Panc1 (cell line): ENCODE measurements at places on chromosomes 12 and 14. TPM values are rescaled to one million over a fixed set of nuclear protein-coding genes. Genes with fewer than 3 reads are reported as not detected.

Gene NPFF
- not detected for total RNA-seq

Gene MANSC4
- total RNA-seq, result not detected

- DNase-seq, result no peak
These were observed 1.1 kb upstream of the GLT1D1 start for GRCh38 chr12:128852026-128852698.

- DNase-seq, result no peak
These were observed at the start of gene AICDA for GRCh38 chr12:8612629-8613028. Gene AICDA (minus strand): TSS chr12:8612859. CDS start chr12:8612767, 92 bp downstream.

DNA sequence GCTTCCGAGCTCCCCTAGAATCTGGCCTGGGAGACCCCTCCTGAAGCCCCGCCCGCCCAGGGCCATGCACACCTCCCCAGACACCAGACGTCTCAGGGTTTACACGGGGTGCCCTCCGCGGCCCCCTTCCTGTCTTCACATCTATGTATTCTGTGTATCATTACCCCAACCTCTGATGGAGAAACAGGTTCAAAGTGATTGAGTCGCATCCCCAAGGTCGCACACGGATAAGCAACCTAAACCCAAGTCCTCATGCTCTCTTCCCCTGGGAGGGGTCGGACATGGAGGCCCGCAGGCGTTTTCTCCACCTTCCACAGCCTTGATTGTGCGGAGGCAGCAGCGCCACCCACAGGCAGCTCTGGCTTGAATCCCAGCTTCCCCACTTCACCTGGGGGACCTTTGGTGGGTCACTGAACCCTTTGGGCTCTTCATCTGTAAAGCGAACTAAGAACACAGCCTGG lies 237.3 kb downstream of the BCL11B start:
- no peak for DNase-seq

DNA sequence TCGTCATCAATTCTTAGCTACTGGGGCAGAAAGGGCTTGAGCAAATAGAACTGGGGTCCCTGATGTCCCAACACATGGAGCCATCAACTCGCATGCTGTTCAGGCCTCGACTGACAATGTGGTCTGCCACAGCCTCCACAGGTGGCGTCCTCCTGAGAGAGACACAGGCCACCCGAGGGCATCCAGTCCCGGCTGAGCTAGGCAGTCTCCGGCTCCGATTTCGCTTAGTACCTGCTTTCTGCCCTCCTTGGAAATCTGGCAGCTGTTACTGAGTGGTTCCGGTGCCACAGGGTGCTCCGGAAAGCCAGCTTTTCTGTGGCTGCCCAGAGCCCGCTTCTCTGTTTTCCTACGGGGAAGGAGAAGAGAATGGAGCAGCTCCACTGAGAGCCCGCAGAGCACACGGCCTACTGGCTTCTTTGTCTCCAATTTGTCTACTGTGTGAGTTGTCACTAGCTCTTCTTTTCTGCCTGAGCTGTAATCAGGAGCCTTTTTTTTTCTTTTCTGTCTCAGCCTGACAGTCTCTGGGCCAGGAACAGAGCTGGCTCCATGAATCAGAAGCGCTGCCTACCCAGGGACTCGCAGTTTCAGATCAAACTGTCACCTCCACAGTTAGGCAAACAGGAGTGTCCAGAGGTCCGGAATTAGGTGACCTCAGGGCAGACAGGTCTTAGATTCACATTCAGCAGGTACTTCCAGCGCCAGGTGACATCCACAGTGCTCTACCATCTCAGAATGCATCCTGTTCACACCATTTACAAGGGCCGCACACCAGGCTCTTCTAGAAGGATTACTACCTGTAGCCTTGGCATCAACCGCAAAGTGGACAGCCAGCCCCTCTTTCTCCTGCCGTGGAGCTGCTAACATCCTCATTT lies 73.3 kb downstream of the MOK start:
- DNase-seq, result no peak

DNA sequence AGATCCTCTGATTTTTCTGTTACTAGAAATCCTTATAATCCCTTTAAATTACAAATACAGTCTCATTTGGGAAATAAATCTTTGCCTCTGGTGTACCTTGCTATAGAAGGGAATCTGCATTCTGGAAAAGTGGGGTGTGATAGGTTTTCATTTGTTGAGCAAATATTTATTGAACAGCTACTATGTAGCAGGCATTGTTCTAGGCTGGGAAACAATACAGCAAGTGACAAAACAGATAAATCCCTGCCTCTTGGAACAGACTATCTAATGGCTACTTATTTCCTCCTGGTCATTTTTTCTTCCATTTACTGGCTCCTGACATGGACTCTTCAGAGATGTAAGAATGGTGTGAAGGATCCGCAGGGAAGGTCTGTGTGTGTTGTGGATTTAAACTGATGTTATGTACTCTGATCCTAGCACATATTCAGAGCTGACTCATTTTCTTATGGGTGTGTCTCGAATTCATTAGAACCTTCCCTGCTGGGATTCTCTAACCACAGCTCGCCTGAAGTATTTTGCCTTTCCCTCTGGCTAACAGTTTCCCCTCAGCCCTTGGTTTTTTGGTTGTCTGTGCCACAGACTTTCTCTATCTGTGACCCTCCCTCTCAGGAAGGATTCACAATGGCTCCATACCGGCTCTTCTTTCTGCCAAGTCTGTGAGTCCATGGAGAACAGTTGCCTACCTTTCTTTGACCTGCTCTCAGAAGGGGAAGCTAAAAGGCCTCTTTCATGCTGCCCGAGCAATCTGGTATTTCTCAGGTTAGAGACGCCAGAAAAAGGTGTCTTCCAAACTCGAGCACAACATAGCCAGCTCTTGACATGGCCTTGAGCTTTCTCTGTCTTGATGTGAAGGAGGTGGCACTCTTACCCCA lies 53.7 kb downstream of the TMTC2 start:
- DNase-seq, result peak; percentile 1

DNA sequence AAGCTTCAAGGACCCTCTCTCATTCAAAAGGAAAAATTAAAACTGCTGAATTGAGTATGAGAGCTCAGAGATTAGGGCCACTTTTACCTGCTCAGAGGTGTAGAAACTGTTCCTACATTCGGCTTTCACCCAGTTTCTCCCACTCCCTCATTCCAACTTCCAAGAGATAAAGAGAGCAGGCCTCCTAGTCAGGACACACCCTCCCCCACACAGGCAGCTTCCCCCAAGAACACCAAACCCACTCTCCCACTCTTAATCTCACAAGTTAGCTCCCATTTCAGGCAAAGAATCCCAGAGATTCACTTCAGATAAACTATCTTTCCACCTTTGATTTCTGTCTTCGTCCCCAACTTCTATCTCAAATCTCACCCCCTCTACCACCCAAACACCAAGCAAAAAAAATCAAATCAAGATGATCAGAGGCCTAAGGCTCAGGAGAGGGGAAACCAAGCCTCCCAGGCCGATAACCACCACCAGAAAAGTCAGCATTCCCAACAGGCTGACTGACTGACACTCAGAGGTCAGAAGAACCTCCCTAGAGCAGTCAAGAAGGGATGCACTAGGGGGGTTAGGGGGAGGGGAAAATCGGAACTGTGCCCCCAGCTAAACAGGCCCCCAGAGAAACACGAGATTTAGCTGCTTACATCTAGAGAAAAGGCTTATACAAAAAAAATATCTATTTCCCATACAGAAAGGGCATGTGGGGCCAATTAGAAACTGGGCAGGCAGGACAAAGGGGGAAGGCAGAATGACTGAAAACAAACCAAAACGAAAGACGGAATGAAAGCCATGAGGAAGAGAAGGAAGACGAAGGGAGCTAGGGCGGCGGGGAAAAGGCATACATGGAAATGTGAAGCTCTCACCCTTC lies 13.2 kb upstream of the CDH24 start:
- no peak for DNase-seq

DNA sequence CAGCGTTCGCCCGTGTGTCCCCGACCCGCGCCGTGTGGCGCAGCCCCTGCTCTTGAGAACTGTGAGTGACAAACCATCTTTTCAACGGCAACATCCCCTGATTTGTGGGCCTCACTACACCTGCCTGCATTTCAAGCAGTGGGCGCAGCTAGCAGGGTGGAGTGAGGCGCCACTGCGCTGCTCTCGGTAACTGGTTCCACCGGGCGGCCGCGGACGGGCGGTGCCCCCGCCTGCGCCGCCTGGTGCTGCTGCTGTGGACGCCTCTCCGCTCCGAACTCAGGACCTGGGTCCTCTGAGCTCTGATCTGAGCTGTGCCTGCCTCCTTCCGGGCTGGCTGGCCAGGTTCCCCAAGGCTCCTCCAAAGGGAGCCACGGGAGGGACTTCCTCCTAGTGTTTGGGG lies 5.9 kb upstream of the DEGS2 start:
- DNase-seq, result no peak

DNA sequence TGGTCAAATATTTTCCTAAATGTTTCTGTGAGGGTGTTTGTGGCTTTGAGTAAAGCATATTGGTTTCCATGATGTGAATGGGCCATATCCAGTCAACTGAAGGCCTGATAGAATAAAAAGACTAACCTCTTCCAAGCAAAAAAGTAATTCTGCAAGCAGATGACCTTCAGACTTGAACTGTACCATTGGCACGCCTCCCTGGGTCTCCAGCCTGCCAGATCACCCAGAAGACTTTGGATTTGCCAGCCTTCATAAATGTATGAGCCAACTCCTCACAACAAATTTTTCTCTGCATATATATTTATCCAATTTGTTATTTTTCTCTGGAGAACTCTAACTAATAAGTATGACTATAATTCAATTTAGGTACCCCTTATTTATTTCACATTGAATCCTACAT lies 190.3 kb downstream of the KIF21A start:
- DNase-seq, result no peak

DNA sequence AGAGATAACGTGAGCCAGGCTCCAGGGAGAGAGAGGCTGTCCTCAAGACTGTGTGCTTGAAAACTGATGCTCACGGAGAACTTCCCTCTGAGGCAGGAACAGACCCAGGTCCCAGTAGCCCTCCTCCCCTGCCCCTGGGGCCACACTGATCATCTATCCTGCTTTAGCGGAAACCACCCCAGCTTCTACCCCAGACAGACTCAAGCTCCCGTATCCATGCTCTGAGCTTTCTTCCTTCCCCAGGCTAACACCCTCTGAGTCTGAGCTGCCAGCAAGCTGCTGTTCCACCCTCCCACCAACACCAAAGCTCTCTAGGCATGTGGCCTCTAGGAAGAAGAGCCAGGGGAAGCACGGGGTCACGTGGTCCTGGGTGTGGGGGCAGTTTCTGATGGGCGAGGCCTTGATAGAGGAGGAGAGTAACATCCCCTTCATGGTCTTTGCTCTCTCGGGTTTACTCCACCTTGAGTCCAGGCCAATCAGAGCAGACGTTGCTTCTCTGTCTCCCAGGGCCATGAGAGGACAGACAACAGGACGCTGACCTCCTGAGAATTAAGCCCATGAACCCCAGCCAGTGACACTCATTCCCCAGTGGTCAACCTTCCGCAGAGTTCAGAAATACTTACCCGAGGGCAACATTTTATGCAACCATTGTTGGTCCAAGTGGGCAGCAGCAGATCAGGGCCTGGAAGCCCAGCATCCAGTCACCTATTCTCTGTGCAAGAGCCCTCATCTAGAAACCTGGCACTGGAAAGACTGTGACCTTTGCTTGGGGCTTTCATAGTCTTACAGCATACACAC lies 1.4 kb downstream of the PCK2 start:
- no peak for DNase-seq
